ENCODE measurements at places on chromosomes 13 and 19.

GRCh38 chr13:98506322-98506721 lies 70.6 kb downstream of the STK24 start:
- DNase-seq: no peak

DNA sequence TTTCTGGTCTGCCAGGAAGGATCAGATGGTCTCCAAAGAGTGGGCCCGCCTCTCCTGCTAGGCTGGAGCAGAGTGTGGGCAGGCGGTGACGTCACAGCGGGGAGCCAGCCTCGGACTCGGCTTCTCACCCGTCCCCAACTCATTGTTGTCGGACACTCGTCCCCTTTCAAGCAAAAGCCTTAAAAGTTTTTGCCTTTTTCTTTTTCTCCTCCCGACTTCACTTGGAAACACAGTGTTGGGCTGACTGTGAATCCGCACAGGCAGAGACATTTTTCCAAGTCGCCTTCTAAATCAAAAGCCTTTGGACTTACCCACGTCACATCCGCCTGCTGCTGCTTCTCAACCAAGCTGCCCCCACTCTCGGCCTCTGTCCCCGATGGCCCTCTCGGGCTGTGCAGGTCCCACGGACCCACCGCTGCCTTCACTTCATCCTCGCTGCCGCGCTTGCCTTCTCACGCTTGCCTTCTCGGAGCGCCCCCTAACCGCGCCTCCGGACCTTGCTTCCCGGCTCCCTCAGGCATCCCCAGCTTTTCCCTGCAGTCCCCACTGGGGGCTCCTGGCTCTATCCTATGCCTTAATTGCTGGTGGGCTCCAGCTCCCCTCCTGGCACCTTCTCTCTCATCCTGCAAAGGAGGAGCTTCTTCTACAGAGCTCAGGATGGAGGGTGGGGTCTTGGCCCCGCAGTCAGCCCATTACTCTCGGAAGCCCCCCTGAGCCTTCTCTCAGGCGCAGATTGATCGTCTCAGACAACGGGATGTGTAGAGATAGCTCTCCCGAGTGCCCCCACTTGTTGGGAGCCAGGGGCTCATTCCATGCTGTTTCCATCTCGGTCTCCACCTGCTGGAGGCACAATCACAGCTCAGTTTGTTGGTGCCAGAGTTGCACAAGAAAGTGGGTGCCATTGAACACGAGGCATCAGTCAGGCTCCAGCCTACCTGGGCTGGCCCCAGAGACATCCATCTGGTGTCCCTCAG lies 3.9 kb upstream of the ZNF135 start:
- no peak for DNase-seq

DNA sequence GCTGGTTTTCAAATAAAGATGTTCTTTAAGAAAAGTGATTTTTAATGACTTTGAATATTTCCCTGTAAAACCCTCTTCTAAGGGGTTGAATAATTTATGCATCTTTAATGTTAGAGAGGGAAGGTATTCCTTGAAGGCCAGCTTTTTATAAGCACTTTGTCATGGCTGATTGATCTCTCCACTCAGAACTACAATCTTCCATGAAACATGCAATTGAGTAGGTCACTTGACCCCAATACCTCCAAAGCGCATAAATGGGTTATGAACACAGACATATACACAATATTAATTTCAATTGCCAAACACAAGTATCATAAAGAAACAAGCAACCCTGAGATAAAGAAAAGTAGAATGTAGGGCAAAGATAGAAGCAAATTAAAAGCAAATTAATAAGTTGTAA lies 359.9 kb downstream of the MTUS2 start:
- DNase-seq: no peak

GRCh38 chr13:42984691-42985090 lies 7.3 kb downstream of the EPSTI1 start:
- DNase-seq: no peak

DNA sequence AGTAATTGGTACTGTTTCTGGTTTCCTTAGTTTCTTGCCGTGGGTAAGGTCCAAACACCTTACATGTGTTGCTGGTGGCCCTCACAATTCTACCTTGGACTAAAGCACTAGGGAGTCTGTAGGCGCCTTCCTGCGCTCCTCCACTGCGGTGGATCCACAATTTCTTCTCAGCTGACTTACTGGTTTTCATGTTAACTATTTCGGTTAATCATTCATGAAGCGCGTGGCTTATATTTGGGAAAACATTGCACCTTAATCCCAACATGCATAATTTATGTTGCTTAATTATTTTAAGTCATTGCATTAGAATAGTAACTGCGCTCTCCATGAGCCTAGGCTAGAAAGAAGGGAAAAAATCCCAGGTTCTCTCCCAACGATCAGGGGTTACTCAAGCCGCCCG lies 37.7 kb downstream of the ARHGEF7 start:
- no peak for DNase-seq

GRCh38 chr19:49677231-49677900 lies at the start of gene PRMT1:
TSS of gene PRMT1 (plus strand) at chr19:49677271. CDS start at chr19:49677281, 10 bp downstream.
- no peak for DNase-seq

DNA sequence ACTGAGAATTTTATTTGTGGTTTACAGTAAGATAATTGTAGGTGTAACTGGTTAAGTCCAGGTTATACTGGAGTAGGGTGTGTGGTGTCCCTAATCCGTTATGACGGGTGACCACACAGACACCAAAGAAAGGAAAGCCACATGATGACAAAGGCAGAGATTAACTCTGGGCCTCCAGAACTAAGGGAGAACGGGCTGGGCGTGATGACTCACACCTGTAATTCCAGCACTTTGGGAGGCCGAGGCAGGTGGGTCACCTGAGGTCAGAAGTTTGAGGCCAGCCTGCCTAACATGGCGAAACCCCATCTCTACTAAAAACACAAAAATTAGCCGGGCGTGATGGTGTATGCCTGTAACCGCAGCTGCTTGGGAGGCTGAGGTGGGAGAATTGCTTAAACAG lies 10.2 kb upstream of the FUT2 start:
- DNase-seq: no peak

GRCh38 chr19:16888629-16889365 lies at the start of gene F2RL3:
TSS of gene F2RL3 (plus strand) at chr19:16888999. CDS start at chr19:16889190, 191 bp downstream.
- no peak for DNase-seq

GRCh38 chr19:3233831-3234230 lies 9.4 kb downstream of the CELF5 start:
- no peak for DNase-seq

- no peak for DNase-seq
Measured at GRCh38 chr19:5240011-5240410, 100.6 kb downstream of the PTPRS start.

- no peak for DNase-seq
Measured at GRCh38 chr19:20209051-20209450, 42.0 kb downstream of the ZNF486 start.

GRCh38 chr13:107900775-107901174 lies 314.6 kb downstream of the LIG4 start:
- DNase-seq: no peak

GRCh38 chr13:97497400-97497799 lies 63.4 kb downstream of the RAP2A start:
- DNase-seq: no peak

DNA sequence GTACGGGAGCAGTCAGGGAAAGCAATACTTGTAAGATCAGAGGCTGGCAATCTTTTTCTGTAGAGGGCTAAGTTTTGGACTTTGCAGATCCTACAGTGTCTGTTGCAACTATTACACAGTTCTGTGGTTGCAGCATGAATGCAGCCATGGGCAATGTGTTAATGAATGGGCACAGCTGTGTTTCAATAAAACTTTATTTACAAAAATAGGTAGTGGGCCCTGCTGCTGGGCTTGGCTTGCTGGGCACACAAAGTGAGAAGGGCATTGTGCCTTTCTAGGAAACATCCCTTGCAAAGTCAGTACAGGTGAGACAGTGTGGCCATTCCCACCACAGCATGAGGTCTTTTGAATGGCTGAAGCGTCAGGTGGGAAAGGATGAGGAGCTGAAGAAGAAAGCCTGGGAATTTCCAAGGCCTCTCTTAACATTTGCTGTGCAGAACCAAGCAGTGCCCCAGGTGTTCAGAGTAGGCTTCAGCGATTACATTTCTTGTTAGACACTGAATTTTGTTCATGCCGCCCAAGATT lies 9.1 kb downstream of the KL start:
- no peak for DNase-seq

DNA sequence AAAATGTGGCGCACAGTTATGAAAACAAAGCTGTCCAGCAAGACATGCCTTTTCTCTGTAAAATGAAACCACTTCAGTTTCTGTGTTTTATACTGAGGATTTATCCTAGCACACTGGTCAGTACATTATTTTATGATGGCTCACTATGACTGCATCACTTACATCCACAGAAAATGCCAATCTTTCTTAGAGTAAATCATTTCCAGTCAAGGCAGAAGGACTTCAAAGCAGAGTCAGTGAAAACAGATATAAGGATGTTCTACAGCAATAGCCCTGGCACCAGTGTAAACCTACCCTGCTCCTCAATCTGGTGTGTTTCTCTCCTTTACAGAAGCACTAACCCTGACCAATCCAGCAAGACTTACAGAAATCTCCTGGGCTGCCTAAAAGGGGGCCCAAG lies 473.5 kb downstream of the GPC6 start:
- no peak for DNase-seq

GRCh38 chr19:8065875-8066261 lies 13.3 kb downstream of the CCL25 start:
- DNase-seq: no peak

DNA sequence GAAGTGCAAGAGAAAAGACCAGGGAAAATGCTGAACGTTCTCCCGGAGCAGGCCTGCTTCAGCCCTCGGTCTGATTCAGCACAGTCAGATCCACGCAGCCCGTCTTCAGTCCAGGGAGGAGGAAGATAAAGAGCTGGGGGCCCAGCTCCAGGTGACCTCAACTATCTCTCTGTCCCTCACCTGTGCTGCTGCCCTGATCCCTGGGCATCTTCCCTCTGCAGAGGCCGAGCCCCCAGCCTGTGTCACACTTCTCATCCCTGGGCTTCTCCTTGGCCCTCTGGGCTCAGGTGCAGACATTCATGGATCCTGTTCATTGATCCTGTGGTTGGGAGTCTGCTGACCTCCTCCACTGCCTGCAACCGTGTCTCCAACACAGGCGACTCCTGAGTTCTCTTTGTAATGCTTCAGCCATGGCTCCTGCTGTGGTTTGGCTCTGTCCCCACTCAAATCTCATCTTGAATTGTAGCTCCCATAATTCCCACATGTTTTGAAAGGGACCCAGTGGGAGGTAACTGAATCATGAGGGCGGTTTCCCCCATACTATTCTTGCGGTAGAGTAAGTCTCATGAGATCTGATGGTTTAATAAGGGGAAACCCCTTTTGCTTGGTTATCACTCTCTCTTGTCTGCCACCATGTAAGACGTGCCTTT lies 27.9 kb downstream of the COL4A2 start:
- no peak for DNase-seq

DNA sequence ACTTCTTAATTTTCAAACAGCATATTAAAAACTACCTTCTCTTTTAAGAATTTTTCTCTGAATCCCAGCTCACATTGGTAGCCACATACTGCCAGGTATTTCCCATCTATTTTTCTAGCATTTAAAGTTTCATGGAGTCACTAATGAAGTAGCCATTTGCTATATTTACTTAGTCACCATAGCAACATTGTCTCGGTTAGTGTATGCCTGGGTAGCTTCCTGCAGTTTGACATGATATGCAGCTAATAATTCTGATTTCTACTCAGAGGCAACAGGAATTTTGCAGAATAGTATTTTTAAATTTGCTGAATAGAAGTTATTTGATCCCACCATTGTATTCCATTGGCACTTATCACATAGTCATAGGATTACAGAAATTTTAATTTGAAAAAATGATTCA lies 30.9 kb upstream of the KCTD4 start:
- DNase-seq: no peak

DNA sequence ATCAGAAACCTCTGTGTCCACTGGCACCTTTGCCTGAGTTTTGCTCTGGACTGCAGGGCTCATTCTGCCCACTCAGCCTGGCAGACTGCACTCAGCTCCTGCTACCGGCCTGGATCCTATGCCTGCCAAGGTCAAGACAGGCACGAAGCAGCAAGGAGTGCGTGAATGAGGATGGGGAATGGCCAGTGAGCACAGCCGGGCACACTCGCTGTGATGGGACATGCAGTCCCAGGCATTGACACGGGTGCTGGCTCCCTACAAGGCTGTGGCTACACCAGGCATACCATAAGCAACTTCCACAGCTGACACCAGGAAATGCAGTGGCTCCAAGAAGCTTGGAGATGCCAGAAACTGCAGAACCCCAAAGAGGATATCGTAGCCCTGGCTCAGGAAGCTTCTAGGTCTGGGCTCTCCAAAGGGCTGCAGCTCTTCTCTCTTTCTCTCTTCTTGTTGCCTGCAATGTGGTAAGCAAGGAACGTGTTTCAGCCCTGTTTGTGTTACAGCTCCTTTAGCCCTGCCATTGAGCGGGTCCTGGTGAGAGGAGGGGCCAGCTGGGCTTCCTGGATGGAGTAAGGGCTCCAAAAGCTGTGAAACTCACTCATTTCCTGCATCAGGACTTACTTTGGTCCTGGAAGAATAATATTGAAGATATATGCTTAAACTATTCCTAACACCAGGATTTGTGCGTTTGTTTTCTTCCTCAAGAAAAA lies 832.6 kb upstream of the SLITRK5 start:
- DNase-seq: no peak

DNA sequence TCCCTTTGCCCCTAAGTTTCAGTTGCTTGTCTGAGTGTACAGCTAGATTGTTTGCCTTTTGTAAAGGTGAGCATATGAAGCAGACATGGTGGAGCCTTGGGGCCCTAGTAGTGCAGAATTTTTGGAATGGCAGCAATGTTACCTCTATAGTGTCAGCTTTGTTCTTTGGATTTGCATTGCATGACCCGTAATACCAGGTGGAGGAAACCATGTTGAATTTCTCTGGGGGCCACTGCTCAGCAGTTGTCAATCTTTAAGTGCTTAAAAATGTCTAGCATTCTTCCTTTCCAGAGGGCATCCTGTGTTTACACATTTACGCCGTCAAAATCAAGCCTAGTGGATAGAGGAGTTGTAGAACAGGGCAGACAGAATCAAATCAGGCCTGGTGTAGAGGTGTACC lies 303.3 kb downstream of the ATP8A2 start:
- no peak for DNase-seq

GRCh38 chr13:64849196-64849595 lies 2380.9 kb downstream of the PCDH9 start:
- no peak for DNase-seq

DNA sequence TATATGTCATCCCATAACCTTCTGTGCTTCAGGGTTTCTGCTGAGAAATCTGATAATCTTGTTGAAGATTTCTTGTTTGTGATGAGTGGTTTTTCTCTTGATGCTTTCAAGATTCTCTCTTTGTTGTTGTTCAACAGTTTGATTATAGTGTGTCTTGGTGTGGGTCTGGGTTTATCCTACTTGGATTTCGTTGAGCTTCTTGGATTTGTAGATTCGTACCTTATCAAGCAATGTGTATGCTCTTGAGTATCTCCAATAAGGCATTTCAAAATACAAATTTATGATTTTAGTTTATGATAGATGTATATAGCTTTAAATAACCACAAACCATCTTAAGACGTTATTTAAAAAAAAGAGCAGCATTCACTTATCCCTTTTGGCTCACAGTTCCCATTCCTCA lies 57.5 kb downstream of the URI1 start:
- DNase-seq: no peak

DNA sequence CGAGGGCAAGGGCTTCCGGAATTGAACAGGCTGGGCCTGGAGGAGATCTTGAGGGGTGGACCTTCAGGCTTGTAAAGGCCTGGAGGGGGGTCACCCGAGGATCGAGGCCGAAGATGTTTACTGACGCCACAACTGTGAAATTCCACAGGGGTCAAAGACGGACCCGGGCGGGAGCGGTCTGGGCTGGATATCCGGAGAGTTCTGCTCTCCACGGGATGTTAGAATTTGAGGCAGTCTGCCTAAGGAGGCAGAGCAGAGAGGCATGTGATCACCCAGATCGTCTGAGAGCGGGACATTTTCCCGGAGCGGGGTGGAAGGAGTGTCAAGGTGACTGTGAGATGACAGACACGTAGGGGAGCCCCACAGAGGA lies 13.2 kb downstream of the KLHL26 start:
- DNase-seq: no peak

Measured in cortex of kidney (tissue), 1 donor.